Testis (tissue), 5 donors: ENCODE measurements at places on chromosomes 11 and 22. TPM values are rescaled to one million over a fixed set of nuclear protein-coding genes. Genes with fewer than 3 reads are reported as not detected.

INS gene
- not detected for polyA plus RNA-seq

CHRM1 gene
- 0.45 TPM for polyA plus RNA-seq

MOGAT2 gene
- polyA plus RNA-seq = 0.24 TPM

C11orf52 gene
- polyA plus RNA-seq = 1.6 TPM

CHORDC1 gene
- 20.9 TPM for polyA plus RNA-seq

BIK gene
- 2.5 TPM for polyA plus RNA-seq

C11orf42 gene
- 28.9 TPM for polyA plus RNA-seq

RAB1B gene
- 180 TPM for polyA plus RNA-seq
